Activated naive CD4-positive, alpha-beta T cell (primary cell): ENCODE measurements at places on chromosomes 3 and 15.
A peak's percentile ranks its signal among the peaks of the same experiment; 100 is the strongest.

DNA sequence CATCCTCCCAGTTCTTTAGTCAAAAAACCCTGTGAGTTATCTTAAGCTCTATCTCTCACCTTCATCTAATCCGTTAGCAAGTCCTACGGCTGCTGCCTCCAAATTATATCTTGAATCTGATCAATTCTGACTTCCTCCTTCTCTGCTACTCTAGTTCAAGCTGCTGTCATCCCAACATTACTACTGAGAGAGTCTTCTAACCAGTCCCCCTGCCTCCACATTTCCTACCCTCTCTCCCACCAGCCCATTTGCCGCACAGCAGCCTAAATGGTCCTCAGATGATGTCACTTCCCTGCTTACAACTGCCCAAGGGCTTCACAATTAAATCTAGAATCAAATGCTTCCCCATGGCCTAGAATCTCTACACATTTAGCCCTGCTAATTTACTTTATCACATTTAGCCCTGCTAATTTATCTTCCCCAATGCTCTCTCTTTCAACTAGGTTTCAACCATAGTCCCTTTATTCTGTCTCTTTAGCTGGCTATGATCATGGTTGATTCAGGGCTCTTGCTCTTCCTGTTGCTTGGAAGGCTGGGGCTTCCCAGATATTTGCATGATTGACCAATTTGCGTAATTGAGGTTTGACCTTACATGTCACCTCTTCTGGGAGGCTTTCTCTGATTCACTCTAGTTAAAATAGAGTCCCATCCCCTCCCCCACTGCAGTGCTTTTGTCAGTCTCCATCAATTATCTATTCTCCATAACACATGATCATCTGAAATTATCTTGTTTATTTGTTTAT, 11.0 kb upstream of the ARL14 start:
- no peak for DNase-seq

DNA sequence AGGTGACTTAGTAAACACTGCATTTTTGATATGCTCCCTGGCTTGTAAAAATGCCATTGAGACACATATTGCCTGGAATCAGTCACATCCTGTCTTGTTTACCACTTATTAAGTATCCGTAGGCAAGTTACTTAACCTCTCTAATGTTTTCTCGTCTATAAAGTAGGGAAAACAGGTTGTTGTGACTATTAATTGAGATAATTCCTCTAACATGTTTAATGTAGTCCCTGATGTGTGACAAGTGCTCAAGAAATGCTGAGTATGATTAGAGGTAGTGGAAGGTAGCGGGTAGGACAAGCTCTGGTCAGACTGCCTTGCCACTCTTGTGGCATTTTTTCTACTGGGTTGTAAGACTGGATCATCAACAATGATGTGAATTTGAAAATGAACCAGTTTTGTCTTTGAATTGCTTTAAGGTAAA, 54.1 kb downstream of the NFKBIZ start:
- no peak for DNase-seq

DNA sequence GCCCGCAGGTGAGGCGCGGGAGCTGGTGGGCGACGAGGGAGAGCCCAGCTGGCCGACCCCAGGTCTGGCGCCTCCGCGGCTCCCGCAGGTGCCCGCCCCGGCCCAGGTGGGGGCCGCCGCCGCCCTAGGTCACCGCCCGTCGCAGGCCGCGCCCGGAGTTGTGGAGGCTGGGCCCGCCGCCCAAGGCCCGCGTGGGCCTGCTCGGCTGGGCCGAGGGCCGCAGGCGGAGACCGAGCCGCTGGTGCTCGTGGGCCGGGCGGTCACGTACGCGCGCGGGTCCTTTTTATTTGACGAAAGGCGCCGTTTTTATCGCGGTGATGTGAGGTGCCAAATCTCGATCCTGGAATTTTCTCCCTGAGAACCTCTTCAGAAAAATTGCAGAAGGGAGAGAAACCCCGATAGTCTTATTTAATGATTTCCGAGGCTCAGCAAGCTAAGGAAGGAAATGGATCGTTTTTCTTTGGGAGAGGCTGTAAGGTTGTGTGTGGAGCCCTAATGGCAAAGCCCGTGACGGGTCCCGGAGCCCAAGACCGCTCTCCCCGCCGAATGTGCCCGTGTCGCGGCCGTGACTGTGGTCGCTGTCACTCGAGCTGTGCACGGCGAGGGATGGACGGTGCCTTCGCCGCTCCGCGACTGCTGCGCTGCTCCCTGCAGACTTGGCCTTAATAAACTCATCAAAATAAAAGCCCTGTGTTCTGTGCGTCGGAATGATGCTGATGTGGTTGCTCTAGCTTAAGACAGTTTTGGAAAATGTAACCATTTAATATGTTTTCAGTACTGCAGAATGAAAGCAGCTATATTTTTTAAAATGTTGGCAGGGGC, 612 bp downstream of the APPL1 start:
- peak; percentile 2 for DNase-seq

- no peak for DNase-seq
These were observed at the start of gene GJD2 for GRCh38 chr15:34754674-34755418. TSS of gene GJD2 (minus strand) at chr15:34754998. CDS start at chr15:34754488, 510 bp downstream.

DNA sequence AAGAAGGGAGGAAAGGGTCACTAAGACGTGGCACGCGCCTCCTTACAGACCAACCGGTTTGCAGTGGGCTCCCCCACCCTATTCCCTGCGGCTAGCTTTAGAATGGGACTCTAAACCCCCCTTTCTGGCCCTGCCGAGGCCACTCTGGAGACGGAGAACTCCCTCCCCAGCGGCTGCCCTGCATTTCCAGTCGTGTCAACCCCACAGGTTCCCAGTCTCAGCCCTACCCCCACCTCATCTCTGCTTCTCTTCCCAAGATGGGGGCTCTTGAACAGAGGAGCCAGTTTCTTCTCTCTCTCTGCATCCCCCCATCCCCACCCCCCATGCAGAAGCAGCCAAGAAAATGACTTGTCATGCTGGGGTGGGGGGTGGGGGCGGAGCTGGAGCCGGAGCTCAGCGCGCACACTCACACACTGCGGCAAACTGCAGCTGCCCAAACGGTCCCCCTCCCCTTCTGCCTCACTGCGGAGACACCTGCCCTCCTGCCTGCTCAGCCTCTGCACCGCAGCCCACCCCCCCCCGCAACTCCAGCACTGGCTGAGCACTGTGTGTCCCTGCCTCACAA, 871 bp downstream of the MAP1A start:
- DNase-seq = no peak

- DNase-seq = no peak
These were observed 39.7 kb downstream of the LRTM1 start for GRCh38 chr3:54888162-54888561.

DNA sequence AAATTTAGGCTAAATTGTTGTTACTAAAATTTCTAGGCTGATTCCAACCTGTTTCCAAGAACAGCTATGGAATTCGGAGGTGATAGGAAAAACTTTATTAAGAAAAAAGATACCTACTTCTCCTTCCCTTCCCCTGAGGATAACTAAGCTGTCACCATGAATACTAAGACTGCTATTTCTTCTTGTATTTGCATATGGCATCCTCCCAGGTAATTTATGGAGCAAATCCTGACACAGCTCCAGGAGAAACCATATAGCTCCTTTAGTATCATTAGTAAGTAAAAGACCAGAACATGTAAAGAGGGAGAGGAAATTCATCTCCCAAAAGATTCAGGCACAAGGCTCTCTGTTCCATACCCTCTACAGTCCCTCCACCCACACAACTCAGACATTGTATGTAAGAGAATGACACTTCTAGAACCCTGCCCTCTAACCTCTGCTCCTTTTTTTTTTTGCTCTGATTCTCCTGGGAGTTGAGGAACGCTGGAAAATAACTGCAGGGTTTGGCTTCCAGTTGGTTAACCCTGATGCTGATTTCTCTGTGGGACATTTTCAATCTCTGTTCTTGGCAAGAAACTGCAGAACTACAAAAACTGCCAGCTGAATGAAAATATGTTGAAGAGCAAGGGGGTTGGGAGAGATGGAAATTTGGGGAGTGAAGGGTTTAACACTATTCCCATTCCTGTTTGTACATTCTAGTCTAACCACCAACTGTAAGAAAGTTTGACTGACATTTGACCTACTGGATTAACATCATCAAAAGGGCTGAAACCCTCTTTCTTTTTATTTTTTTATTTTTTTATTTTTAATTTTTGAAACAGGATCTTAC, 14.2 kb upstream of the MAGI1 start:
- no peak for DNase-seq

DNA sequence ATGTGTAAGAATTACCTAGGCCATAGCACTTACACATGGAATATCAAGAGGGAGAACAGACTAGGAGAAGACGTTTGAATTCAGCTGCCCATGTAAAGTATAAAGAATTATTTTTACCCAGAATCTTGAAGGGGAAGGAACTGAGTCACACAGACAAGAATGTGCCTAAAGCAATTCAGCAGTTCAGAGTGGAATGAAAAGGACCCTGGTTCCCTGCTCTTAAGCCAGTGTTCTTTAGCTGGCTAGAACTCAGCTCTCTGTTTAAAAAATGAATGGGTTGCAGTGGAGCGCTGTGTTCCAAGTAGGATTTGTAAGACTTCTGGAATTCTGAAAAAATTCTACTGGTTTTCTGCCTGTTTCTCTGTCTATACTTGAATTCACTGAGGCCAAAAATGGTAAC, 440.2 kb downstream of the LPP start:
- DNase-seq = no peak

GRCh38 chr3:150519026-150519425, 27.3 kb downstream of the SERP1 start:
- no peak for DNase-seq

DNA sequence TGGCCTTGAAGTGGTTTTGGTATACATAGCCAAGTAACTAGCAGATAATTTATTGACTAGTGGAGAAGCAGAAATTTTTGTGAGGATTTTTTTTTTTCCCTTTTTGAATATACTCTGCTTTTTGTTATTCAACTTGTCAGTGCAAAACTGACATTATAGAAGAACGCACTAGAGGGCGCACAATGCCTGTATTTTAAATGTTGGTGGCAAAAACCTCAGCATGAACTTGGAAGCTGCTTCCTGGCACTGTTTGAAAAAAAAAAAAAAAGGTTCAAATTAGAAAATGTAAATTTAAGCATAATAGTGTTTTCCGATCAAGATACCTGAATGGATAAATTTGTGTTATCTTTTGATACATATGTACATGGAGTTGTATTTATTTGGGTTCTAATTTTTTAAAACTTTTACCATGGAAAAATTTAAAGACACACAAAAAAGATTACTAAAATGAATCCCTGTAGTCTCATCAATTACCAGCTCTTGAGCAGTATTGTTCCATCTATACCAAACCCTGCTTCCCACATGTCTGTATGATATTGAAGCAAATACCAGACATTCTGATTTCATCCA, 56.0 kb downstream of the SLC25A26 start:
- DNase-seq = no peak

DNA sequence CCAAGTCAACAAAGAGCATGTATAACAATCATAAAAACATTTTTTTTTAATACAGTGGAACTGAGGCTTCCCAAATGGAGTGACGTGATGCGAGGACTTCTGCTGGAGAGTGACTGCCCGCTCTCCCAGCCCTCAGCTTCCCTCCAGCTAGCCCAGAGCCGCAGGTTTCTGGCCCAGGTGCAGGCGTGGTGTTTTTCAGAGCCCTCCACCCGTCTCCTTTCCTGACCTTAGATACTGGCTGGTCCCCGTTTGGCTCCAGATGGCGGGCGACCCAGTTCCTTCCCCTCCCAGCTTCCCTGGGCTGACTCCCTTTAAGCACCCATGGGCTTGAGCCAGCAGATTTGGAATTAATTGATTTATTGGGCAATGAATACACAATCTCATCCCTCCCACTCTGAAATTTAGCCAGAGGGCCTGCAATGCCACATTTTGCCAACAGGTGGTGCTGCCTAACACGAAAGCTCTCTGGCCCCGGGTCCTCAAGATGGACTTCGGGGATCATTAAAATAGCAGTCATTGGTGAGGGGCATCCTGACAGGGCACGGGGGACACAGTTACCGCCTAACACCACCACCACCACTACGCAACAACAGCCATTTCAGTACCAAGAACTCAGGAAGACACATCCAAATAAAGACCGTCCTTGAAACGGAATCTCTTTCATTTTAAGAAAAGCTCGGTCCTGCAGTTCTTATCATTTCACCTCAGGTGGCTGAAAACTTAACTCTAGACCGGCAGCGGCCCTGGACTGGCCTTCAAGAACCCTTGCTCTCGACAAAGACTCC, 47.5 kb upstream of the MUC4 start:
- DNase-seq = peak; percentile 34

- DNase-seq = no peak
These were observed 83.8 kb downstream of the GADL1 start for GRCh38 chr3:30810625-30811024.

DNA sequence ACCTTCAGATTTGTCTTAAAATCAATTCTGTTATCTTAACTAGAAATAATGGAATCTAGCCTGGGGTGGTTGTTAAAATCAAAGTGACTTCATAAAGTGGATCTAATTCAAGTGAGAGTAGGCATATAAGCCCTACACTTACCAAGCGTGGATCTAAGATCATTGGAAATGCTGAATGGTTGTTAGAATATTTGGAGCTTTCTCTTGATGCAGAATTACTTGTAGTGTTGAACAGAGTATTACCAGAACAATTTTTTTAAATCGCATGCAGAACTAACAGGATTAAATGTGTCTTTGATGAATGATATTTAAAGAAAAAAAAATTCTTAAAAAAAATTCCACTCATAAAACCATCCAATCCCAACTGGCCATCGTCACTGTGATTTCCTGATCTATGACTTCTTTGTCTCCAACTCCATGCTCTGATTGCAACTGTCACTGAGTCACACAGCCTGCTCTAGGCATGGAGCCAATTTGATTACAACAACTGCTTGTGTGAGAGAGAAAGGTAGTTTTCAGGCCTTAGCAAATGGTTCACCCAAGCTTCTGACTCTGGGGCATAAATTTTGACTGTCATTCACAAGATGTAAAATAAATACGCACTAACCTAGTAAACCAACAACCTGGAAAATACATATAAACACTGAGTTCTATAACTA, 25.9 kb upstream of the SPRED1 start:
- no peak for DNase-seq

- no peak for DNase-seq
These were observed 17.7 kb downstream of the TTC21A start for GRCh38 chr3:39124876-39125840.

GRCh38 chr3:44237161-44237560, 4.5 kb upstream of the TOPAZ1 start:
- DNase-seq = no peak

DNA sequence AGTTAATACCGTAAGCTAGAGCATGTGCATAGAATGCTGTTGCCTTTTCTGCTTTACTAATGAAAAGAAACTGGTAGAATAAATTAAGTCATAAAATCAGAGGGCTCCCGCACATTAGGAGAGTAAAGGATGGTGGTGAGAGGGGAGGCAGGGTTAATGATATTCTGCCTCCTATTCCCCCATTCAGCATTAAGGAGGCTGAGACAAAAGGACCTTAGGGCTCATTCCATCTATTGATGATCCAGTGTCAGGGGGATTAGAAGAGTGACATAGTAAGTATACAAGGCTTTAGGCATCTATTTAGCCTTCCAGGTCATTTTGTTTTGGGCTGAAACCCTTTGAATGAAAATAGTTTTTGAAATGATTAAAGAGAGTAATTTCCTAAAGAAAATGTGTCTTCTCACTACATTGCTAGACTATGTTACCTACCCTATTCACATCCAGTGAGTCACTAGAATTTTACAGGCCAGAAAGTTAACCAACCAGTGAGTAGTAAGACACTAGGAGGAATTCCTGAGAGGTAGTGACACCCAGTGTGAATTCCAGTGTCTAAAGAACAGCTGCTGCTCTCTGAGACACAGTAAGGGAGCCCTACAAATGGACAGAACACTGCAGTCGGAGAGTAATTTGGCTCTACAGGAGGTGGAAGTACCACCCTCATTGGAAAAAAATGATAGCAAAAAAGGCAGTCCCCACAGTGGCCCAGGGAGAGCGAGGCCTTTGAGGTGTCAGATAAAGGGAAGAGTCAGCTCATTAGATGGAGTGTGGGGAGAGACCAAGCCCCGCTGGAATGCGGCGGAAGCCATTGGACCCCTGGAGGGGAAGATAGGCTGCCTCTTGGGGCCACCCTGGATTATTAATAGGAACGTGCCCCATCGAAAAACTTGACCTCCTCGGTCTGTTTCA, 67.6 kb downstream of the TUSC7 start:
- DNase-seq = no peak
